NCI-H774 (cell line): ENCODE measurements at places on chromosomes 4 and X.

DNA sequence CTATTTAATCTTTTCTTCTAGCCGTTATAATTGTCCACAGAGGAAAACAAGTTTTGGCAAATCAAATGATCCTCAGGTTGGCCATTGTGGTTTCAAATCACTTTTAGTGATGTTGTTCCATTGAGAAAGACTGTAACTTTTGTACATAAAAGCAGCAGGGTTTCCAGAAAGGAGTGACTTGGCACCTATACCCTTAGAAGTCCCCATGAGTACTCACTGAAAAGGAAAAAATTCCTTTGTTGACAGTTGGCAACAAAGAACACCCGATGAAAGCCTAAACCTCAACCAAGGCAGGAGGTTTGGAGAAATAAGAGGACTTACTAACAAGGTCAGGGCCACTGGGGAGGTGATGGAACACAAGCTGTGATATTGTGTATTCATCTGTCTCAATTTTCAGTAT, 474.4 kb downstream of the RAPGEF2 start:
- no peak for DNase-seq

DNA sequence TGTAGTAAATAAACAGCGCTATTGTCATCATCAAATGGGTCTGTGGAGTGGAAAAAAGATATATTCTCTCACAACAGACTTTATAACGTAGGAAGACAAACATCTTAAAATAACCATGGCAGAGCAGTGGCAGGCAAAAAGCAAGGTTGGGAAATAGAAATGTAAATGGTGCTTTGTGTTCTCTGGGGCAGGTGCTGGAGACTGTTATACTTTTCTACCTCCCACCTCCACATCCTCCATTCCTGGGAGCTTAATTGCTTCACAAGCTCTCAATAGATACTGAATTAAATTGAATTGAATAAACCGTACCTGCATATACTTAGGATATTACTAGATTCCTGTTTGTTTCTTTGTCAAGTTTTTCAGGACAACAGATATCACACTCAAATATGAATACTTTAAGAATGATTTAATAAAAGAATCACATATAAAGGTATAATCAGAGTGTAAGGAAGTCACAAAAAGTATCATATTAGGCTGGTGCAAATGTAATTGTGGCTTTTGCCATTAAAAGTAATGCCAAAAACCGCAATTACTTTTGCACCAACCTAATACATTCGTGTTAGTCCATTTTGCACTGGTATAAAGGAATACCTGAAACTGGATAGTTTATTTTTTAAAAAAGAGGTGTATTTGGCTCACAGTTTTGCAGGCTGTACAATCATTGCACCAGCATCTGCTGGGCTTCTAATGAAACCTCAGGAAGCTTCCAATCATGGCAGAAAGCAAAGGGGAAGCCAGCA, 367.3 kb downstream of the GRIA2 start:
- no peak for DNase-seq

DNA sequence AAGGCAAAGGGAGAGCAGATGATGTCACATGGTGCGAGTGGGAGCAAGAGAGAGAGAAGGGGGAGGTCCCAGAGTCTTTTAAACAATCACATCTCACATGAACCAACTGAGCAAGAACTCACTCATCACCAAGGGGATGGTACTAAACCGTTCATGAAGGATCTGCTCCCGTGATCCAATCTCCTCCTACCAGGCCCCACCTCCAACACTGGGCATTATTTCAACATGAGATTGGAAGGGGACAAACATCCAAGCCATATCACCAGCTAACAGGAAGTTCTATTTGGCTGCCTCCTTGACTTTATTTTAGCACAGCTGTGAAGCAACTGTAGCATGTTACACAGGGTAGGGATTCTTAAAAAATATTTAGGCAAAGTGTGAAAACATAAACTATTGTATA, 102.5 kb downstream of the DDIT4L start:
- DNase-seq: no peak

GRCh38 chr4:176198316-176198903, 3.0 kb upstream of the SPATA4 start:
- DNase-seq: no peak

DNA sequence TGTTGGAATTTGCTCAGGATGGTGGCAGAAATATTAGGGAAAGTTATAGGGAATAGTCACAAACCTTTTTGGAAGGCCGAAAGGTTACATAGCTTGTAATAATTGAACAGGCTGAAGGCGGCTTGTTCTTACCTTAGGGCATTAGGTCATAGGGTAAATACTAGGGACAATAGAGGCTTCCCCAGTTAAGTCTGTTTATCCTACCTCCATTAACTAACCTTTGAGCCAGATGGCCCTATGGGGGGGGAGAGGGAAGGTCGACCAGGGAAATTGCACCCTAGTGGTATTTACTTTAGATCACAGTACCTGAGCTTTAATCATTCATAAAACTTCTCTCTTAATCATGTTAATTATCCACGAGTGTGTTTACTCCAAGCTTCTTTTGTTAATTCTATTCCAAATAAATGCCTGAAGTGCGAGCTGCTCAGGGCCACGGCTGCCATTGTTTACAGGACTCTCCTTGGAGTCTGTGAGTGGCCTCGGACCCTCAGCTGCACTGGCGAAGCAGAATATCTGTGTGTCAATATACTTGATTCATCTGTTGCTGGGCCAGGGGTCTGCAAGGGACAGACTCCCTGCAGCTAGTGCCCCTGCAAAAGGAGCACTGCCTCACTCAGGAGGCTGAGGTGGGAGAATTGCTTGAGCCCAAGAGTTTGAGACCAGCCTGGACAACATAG, 22.9 kb downstream of the PAGE2 start:
- DNase-seq: peak; percentile 45

GRCh38 chrX:131741103-131741581, 197.3 kb downstream of the OR13H1 start:
- no peak for DNase-seq

GRCh38 chr4:88012647-88013046, 5.2 kb downstream of the PKD2 start:
- DNase-seq: no peak

- DNase-seq: no peak
Observed at GRCh38 chr4:124329134-124329533, 383.4 kb downstream of the ANKRD50 start.

GRCh38 chr4:20960291-20960690, 260.0 kb downstream of the PACRGL start:
- DNase-seq: no peak

GRCh38 chrX:40147126-40147952, 49.6 kb upstream of the BCOR start:
- DNase-seq: no peak

DNA sequence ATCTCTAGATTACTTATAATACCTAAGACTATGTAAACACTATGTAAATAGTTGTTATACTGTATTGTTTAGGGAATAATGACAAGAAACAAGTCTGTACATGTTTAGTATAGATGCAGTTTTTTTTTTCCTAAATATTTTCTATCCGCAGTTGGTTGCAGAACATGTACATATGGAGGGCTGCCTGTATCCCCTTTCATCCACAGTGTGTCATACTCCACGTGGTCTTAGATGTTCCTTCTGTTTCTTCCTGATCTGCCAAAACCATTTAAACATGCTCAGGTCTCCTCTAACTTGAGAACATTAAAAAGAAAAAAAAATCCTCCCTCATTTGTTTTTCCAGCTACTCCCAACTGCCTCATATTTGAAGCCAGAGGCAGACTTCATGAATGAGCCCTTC, 14.0 kb downstream of the OCIAD1 start:
- DNase-seq: no peak

DNA sequence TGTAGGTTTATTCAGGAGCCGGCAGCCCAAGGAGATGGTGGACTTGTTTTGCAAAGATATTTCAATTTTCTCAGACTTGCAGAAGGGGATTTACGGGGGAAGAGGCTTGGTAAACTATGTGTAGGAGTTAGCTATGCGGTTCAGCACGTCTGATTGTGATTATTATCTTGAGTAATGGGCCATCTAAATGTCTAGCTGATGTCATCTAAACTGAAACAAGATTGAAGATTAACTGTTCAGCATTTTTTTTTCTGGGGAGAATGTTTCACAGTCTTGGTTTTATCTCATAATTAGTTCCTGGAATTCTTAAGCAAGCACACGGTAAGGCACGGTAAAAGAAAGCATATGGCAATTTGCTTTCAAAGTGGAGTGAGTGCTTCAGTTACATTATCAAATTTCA, 207.3 kb upstream of the CXorf51B start:
- no peak for DNase-seq

DNA sequence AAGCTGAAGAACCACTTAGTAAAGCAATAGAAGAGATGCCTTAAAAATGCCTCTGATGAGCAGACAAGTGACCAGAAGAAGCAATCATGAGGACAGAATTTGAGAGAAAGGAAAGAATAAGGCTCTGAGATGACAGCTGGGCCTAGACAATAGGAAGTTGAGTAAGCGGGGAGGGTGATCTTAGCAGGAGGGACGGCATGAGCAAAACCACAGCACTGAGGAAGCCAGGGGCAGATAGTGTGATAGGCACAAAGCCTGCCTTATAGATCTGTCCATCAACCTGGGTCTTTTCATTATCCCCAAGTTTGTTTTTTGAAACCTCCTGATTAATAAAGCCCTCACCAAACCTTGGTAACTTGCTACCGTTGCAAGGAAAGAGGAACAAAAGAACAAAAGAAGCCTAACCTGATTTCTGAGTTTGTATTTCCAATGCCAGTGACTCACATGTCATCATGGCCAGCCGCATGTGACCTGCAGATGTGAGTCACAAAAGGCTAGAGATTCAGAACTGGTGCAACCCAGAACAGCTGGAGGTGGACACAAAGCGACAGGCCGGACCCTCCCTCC, 55.7 kb upstream of the PPARGC1A start:
- no peak for DNase-seq
